ENCODE measurements at places on chromosomes 2 and 18. TPM values are rescaled to one million over a fixed set of nuclear protein-coding genes. Genes with fewer than 3 reads are reported as not detected.

DNA sequence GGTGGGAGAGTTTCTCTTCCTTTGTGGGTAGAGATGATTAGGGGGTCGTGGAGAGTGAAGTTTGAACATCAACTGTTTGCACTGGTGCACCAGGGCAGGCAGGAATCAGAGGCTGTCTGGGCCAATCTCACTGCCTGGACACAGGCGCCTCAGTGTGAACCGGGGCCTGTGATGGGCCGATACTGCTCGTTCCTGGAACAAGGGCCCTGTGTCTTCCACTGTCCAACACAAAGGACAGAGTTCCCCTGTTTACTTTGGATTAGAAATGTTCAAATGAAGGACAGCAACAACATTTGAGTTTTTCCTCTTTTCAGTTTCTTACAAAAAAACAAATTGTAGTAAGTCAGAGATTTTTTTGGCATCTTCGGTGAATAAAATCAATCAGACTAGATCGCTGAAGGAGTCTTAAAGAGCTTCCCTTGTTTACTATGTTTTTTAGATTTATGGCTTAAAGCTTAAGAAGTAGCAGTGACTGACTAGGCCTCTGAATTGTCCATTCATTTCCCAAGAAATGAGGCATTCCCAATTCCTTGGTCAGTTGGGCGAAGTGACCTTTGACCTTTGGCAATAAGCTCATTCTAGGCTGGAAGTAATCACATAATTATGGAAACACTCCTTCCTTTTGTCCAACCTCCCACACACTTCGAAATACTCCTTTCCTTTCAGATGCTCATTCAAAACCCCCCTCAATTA lies 11.6 kb upstream of the TGFA start:
- DNase-seq, result no peak

GRCh38 chr2:12824778-12825379 lies 108.1 kb downstream of the TRIB2 start:
- no peak for DNase-seq

GRCh38 chr2:22079583-22079982 lies 955.8 kb downstream of the TDRD15 start:
- DNase-seq, result no peak

- DNase-seq, result no peak
Observed at GRCh38 chr18:2857491-2858131, 10.8 kb downstream of the EMILIN2 start.

- no peak for DNase-seq
Observed at GRCh38 chr2:68316111-68316510, 3.6 kb downstream of the CNRIP1 start.

DNA sequence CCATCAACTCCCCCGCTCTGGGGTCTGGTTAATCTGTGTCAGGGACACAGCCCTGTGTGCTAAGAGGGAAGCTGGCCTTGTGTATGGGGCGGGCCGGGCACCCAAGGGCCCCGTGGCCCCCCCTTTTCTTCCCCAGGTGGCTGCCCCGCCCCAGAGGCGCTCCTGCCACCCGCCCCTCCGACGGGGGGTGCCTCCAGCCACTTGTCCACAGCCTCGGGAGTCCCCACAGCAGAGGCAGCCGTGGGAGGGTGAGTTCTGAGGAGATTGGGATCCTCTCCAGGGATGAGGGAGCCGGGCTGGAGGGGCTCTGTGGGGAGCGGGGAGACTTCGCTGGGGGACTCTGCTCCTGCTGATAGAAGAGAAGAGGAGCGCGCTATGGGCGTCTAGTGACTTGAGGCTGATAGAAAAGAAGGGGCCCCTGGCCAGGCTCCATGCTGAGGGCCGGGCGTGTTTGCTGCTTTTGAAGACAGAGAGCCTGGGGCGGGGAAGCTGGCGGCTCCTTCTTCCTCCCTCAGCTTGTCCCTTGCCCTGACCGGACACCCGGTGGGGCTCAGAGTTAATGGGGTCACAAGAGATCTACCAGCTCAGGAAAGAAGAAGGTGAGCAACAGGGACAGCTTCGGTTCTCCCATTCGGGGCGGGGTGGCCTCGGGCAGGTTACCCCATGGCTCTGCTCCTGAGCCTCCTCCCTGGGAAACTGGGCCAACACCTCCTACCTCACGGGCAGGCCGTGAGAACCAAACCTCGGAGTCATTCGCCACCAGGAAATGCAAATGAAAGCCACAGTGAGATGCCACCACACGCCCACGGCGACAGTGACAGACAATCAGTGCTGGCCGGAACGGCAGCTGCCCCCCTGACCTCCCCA lies 89.4 kb upstream of the TAF1B start:
- DNase-seq, result no peak

- no peak for DNase-seq
Observed at GRCh38 chr2:134127496-134127895, 126.4 kb upstream of the MGAT5 start.

GRCh38 chr2:238494573-238494961 lies 67.8 kb downstream of the ASB1 start:
- DNase-seq, result no peak

SERPINB12 gene
- polyA plus RNA-seq, result not detected

FBLN7 gene
- polyA plus RNA-seq, result 0.63 TPM

SLC39A6 gene
- 49.1 TPM for polyA plus RNA-seq

AMER3 gene
- not detected for polyA plus RNA-seq

TMEM163 gene
- not detected for polyA plus RNA-seq
